Fibroblast of skin of right quadriceps (primary cell): ENCODE measurements at places on chromosomes 13 and 19.

- peak; percentile 28 for DNase-seq
These were observed 869 bp downstream of the GFY start for GRCh38 chr19:49425922-49426592.

DNA sequence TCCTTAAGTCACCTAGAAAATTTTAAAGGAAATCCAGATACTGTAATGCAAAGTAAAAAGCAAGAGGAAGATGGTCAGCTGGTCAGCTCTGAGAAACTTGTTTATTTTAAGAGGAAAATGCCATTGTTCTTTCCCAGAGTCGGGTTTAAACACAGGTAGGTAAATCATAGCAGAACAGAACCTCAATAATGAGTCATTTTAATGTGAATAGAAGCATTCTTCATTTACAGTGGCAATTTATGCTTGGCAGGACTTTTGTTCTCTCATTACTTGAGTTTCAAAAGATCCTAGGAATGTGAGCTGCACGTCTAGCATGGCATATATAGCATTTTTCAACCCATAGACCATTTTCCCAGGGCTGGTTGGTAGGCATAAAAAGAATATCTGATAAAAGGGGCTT lies 132.3 kb downstream of the LIG4 start:
- no peak for DNase-seq

GRCh38 chr19:6103217-6103644 lies 7.1 kb downstream of the RFX2 start:
- peak; percentile 88 for DNase-seq

- DNase-seq: no peak
These were observed 119.6 kb downstream of the RFC3 start for GRCh38 chr13:33937373-33938098.

DNA sequence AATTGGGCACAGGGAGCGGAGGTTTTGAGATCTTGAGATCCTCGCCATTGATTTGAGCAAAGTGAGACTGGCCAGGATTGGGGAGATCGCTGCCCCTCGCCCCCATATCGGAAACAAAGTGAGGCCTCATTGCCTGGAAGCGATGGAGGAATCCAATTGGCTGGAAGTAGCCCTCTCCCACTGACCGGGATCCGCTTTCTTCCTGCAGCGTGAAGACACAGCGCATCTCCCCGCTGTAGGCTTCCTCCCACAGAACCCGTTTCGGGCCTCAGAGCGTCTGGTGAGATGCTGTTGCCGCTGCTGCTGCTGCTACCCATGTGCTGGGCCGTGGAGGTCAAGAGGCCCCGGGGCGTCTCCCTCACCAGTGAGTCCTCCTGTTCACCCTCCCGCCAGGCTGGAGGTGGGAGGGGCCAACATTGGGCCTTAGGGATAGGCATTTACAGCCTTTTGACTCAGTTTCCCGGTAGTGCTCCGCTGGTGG lies 438 bp downstream of the PRKCSH start:
- peak; percentile 13 for DNase-seq

DNA sequence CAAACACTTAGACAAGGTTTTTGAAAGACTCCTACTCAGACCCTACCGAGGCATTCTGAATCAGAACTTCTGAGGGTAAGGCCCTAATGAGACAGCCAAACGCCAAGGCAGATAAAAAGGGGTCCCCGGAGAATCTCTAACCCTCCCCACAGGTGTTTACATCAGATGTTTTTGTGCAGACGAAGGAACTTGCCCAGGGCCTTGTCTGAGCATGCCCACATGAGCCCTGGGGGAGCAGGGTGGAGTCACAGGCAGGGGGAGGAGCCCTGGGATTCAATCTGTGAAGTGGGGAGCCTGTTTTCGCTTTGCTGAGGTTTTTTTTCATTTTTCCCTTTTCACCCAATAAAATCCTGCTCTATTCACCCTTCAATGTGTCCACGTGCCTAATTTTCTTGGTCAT lies 61.6 kb upstream of the MED4 start:
- DNase-seq: no peak

DNA sequence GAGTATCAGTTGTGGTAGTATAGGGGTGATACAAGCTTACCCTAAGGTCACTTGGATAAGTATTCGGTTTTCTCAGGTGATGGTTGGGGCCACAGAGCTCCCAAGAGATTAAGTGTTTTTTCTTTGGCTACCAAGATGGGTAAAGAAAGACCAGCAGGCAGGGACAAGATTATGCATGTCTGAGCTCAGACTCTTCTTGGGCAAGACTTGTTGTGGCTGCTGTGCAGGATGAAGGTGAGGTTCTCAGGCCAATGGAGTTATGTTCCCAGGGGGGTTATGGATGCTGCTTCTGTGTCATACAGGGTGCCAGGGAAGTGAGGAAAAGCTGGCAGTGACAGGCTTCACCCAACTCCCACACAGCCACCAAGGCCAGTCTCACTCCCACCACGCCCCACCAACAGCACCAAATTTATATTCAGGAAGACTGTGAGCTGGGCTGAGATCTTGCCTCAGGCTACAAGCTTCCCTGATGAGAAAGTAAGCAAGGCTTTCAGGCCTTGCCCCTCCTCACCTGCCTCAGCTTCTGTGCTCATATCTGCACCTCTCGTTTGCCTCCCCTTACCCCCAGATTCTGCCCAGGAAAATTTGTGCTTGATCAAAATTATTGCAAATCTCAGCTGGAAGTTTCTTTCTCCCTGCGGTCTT lies 511.8 kb upstream of the SLITRK1 start:
- DNase-seq: no peak

DNA sequence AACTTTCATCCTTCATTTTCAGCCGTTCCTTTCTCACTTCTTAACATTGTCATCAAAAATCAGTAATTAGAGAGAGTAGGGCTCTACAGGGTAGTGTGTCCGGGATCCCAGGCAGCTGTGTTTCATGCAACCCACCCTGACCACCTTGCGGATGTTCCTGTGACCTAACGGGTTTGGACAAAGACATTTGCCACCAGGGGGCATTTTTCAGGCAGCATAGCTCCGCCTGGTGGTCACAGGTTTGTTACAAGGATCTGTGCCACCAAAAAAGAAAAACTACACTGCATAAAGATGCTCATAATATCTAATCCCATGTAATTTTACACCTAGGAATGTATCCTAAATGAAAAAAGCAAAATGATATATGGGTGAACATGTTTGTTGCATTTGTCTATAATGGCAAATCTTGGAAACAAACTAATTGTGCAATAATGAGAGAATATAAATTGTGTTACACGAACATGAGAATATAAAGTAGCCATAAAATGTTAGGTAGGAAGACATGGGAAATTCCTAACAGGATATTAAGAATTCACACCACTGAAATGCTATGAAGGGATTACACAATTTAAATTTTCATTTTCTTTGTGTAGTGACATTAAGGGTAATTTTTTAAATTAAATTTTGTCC lies 123.0 kb downstream of the SLC7A1 start:
- DNase-seq: peak; percentile 54

DNA sequence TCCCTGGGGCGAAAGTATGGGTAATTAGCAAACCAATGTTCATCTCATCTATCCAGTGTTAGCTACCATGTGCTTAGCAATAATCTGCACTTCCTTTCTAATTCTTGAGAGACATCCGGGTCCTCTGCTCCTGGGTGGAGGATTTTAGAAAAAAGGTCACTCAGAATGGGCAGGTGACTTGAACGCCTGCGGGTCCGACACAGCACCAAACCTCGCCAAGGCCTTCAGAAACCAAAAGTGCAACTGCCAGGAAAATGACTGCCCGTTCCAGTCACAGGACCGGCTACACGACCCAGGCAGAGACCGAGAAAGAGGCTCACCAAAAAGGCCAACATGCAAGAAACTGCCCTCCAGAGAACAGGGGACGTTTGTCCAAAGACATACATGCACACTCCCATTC lies 39.9 kb downstream of the ZNF146 start:
- no peak for DNase-seq

DNA sequence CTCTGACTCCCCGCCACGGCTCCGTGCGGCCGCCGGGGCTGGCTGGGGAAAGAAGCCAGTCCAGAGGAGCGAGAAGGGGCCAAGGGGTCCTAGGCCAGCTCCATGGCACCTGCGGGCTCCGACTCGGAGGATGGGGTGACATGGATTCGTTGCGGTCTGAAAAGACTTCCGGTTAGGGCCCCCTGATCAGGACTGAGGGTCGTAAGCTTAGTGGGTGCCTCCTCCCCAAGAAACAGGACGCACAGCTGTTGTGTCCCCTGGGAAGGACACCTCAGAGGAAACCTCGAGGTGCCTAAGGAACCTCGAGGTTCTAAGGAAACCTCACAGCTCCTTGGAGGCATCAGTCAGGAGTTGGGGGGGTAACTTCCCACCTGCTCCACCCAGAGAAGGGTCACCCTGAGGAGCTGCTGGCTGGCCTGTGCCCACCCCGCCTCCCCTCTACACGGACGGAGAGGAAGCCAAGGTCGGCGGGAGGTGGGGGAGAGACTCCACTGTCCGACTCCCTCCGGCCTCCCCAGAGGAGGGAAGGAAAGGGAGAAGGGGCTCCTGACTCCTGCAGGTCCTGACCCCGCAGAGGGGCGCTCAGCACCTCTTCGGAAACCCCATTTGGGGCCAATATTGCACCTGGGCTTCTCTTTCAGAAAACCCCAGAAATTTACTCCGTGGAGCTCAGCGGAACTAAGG lies 855 bp downstream of the ATP12A start:
- DNase-seq: no peak

GRCh38 chr19:28386066-28386465 lies 826.9 kb downstream of the UQCRFS1 start:
- no peak for DNase-seq

DNA sequence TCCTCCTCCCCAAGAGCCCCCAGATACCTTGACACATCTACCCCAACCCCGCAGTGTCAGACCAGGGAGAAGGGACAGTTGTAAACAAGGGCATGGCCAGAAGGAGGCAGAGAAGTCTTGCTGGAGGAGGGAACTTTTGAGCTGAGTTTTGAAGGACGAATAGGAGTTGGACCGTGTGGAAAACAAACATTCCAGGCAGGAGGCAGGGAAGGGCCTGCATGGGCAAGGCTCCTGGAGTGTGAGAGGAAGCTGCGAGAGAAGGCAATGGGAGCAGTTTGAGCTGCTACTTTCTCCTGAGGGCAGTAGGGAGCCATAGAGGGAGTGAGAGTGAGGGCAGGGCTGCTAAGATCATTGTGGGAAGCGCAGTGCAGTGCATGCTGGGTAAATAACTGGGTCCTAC lies 23.3 kb downstream of the IL12RB1 start:
- no peak for DNase-seq

GRCh38 chr13:95289020-95289444 lies 12.2 kb downstream of the ABCC4 start:
- no peak for DNase-seq

GRCh38 chr13:112068540-112069060 lies 1.7 kb downstream of the SOX1 start:
- DNase-seq: no peak

- DNase-seq: no peak
These were observed 34.8 kb downstream of the PCDH17 start for GRCh38 chr13:57666131-57666953.

DNA sequence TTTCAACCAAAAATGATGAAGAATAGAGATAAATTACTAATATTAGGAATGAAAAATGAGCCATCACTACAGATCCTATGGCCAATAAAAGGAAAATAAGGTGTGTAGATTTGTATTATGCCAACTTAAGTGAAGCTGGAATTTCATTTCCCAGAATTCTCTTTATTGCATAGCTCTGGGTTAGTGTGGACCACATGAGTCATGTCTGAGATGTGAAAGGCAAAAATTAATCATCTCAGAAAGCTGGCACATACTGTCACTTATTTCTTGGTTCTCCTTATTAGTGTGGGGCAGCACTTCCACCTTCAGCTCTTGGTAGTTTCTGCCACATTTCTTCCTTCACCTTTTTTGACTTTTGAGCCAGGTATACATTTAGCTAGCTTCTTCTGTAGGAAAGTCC lies 82.6 kb downstream of the KATNAL1 start:
- DNase-seq: peak; percentile 15

DNA sequence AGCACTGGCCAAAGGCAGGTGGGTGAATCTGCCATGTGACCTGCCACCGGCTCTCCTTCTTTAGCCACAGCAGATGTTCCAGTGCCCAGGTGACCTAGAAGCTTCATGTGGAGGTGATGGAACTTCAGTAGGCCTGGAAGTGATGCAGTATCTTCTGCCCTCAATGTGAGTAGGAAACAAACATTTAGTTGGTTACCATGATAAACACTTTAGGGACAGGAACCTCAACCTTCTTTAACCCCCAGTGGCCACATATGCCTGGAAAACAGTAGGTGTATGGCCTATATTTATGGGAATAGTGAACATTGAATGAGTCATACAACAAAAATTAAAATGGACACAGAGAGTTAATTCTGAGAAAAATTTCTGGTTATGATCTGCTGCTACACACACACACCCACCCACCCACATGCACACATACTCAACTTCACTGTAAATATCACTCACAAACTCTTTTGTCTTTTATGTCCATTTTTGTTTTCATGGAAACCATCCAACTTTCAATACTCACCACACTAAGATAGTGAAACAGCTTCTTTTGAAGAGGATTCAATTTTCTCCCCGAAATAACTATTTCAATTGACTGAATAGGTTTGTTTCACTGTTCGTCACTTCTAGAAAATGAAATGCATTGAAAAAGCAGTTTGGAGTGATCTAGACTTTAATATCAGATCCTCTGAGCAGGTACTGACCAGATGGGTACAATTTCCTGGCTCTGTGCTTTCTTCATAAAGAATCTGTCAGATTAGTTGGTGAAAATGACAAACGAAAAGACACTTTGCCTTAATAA lies 97.3 kb downstream of the STARD13 start:
- DNase-seq: peak; percentile 39

DNA sequence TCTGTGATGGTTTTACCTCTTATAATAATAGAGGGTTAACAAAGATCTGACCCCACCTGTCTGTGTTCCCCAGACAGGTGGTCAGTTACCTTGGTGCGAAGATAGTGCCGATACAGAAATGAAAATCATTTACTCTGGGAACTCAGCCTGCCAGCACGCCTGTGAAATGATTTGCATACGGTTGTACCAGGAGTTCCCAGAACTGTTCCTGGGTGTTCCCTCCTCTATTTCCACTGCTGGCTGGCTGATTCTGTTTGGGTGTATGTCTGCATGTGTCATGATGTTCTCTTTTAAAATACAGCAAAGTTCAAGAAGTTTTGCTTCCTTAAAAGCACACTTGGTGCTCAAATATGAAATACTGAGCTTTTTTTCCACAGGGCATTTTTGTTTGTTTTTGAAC lies 527.1 kb downstream of the FGF9 start:
- no peak for DNase-seq

GRCh38 chr19:6779206-6779605 lies 6.7 kb downstream of the VAV1 start:
- DNase-seq: no peak

- peak; percentile 71 for DNase-seq
These were observed 9.5 kb downstream of the B3GLCT start for GRCh38 chr13:31209172-31209840.

GRCh38 chr19:7888145-7888825 lies at the start of gene LRRC8E:
Gene LRRC8E (plus strand): TSS chr19:7888510. CDS start chr19:7895604, 7,094 bp downstream.
- DNase-seq: peak; percentile 65

- DNase-seq: peak; percentile 37
These were observed 54.5 kb downstream of the TSSK6 start for GRCh38 chr19:19460761-19461265.

- no peak for DNase-seq
These were observed 53.1 kb downstream of the PCDH20 start for GRCh38 chr13:61362522-61362921.
